ENCODE measurements at places on chromosomes 3 and 15.

GRCh38 chr3:48129921-48130320 lies 58.3 kb downstream of the CDC25A start:
- no peak for DNase-seq

DNA sequence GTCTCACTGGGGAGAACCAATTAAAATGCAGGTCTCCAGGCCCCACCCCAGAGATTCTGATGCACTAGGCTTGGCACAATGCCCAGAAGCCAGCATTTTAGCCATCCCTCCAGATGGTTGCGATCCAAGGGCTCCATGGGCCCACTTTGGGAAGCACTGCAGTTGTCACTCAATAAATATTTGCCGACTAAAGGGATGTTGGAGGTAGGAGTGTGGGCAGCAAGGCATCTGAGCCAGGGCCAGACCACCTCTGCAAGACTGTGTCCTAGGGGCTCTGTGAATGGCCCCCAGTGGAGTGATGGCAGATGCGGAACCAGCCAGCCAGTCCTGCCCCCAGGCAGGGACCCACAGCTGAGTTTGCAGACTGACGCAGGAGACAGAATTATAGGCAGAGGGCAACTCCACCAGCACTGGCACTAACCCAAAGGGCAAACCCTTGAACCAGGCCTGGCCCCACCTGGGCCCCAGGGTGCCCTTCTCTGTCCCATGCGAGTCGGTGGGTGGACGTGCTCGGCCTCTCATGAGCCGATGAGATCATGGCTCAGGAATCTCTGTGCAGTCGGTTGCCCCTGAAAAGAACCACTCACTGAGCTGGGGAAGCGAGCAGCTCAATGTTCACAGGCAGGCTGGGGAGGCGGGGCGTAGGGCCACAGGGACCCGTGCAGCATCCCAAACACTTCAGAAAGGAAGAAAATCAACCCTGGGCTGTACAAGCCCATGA lies 49.7 kb downstream of the SEMA5B start:
- no peak for DNase-seq

DNA sequence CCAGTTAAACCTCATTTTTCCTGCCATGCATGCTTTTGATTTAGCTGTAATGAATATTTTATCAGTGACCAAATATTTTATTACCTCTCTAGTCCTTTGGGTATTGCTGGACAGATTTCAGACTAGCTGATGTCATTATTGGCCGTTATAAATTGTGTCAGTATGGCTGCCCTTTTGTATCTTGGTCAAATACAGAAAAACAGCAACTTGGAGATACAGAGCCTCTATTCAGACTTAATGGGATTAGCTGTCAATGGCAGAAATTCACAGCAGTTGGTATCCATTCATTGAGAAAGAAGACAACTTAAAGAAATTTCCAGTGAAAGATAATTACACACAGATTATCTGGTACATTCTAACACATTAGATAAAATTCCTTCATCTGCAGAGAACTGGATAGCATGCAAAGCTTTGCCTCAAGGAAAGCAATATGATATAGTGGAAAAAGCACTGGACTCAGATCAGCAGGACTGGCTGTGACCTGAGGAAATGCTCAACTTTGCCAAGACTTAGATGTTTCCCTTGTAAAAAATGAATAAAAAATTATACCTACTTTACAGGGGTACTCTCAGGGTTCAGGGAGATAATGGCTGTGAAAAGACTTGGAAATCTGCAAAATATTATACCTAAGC lies 20.8 kb downstream of the COL6A6 start:
- DNase-seq: no peak

- no peak for DNase-seq
Observed at GRCh38 chr3:131067983-131068382, 41.3 kb downstream of the NEK11 start.

DNA sequence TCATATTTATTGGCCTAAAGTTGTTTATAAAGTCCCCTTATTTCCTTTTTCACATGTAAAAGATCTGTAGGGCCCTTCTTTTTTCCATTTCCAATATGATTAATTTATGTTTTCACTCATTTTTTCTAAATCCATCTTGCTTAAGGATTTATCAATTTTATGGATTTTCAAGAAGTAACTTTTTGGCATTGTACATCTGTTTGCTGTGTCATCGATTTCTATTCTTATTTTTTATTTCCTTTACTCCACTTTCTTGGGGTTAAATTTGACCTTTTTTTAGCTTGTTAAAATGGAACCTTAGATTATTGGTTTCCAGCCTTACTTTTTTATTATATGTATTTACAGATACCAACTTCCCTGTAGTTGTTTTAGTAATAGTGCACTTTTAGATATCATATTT lies 207.9 kb downstream of the LRTM1 start:
- no peak for DNase-seq

GRCh38 chr15:96540283-96540682 lies 209.8 kb downstream of the NR2F2 start:
- DNase-seq: no peak

- no peak for DNase-seq
Observed at GRCh38 chr3:43994657-43995546, 246.8 kb upstream of the TOPAZ1 start.

DNA sequence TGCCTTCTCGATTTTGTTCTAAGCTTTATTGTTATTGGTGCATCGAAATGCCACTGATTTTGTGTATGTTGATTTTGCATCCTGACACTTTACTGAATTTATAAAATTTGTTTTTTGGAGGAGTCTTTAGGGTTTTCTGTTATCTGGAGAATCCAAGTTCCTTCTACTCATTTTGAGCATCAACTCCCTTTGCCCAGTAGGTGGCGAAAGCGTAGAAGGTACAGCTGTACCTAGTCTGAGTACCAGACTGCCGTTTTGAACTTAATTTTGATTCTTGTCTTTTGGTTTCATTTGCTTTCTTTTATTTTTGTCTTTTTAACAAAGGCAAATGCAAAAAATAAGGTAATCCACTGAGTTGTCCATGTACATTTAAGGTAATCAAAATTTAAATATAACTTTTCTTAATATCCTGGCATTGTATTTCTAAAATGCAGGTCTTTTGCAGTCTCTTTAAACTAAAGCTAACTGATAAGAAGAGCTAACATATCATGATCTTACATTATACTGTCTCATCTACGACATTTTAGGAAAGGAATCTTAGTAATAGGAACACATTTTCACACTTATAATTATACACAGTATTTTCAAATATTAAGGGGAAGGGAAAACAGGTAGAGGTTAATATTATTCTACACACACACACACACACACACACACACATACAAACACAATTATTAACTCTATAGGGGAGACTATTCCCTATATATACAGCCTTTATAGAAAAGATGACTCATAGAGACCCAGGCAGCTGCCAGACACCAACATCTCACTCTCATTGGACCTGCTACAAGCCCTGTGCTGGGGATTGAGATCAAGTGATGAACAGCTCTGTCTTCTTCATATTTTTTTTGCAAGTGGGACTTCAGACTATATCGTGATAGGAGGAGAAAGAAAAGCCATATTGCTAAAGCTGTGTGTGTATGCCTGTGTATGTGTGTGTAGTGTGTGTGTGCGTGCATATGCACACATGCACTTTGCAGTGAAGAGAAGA lies 71.8 kb downstream of the SYNPR start:
- DNase-seq: no peak

DNA sequence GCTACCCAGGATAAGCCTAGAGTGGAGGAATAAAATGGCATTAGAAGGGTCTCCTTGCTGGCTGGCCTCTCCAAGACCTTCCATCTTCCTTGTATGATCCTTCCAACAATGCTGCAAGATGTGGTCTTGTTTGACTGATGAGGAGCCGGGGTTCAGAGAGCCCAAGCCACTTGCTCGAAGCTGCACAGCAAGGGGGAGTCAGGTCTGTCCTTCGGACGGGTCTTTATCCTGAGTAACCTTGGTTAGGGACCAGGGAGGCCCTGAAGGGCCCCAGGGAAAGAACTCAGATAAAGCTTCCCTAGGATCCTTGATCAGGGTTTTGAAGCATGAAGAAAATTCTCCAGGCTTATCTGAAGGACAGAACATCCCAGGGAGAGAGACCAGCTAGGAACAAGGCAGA lies 7.0 kb upstream of the DNAJB8 start:
- DNase-seq: no peak

DNA sequence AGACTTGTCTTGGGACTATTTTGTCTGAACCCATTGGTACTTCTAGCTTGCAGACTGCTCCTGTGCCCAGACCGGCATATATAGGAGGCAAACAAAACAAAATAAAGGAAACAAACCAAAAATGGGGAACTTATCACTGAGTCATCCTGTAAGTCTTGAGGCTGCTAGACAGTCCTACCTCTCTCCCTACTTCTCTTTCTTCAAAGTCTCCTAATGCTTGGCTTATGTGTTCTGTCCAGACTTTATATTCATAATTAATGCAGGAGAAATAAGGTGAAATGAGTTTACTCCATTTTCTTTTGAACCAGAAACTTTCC lies 266.2 kb downstream of the ZNF385D start:
- DNase-seq: no peak

GRCh38 chr3:21654662-21655061 lies 96.3 kb downstream of the ZNF385D start:
- no peak for DNase-seq

DNA sequence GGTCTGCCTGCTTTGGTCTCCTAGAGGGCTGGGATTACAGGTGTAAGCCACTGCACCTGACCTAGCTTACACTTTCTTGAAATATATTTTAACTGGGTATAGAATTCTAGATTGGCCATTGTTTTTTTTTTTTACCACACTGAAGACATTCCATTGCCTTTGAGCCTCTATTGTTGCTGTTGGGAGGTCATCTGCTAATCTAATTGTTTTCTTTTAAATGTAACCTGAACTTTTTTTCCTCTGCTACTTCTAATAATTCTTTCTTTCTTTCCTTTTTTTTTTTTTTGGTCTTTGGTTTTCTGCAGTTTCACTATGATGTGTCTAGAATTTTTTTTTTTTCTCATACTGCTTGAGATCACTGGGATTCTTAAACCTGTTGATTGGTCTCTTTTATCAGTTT lies 28.1 kb downstream of the ERICH6 start:
- DNase-seq: no peak

GRCh38 chr3:101861212-101861788 lies 12.0 kb downstream of the NFKBIZ start:
- no peak for DNase-seq
